ENCODE measurements at places on chromosomes 4 and X.

GRCh38 chr4:47340914-47341313, 122.6 kb downstream of the COMMD8 start:
- no peak for DNase-seq

DNA sequence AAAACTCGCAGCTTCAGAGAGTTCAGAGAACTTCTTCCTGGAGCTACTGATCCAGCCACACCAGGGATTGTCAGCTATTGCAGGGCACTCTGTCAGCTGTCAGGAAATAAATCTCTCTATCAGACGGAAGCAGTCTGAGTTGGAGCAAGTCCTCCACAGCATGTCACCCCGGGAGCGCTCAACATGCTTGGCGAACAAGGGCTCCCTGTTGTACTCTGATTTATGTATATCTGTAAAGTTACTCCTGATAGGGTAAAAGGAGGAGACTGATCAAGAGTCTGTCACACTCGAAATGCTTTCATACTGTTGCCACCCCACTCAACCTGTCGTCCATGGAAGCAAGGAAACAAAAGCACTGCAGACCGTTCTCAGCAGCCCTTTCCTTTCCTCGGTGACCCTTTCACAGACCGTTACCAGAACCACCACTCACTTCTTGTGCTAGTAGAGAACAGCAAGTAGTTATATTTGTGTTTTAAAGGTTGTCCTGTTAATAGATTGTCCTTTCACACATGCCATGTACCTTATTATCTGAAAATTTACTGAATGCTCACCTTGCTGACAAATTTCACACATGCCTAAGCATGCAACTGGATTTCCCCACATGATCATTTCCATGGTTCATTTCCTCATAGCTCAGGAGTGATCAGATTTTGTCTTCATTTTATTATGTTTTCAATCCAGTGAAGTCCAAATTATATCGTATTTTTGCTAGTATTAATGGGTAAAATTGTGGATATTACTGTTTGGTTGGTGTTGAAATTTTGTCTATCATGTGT, 2108.9 kb upstream of the TENM3 start:
- no peak for DNase-seq

GRCh38 chr4:22483551-22483981, 32.3 kb downstream of the ADGRA3 start:
- DNase-seq, result no peak

GRCh38 chr4:109691411-109691920, 11.8 kb downstream of the CASP6 start:
- DNase-seq, result no peak

DNA sequence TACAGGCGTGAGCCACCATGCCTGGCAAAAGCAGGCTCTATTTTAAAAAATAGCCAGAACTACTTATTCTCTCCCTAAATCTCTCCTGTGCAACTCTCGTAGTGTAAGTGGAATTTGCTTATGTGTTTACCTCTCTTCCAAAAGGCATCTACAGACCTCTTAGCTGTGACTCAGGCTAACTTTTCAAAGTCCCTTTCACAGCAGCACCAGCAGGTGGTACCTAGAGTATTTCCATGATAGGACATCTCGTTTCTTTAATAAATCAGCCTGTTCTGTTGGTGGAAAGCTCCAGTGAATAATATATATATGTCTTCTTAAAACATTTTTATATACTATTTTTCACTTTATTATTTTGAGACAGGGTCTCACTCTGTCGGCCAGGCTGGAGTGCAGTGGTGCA, 89.0 kb downstream of the NSUN7 start:
- no peak for DNase-seq

DNA sequence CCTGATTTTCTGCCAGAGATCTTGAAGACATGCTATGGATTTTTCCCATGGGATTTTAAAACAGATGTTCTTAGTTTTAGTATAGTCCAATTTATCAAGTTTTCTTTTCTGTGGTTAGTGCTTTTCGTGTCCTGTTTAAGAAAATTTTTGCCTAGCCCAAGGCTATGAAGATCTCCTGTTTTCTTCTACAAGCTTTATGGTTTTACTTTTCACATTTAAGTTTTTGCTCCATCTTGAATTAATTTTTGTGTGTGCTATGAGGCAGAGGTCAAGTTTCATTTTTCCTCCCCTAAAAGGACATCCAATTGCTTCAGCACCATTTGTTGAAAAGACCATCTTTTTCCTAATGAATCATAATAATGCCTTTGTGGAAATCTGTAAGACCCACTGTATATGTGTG, 65.6 kb downstream of the POLR2B start:
- no peak for DNase-seq

DNA sequence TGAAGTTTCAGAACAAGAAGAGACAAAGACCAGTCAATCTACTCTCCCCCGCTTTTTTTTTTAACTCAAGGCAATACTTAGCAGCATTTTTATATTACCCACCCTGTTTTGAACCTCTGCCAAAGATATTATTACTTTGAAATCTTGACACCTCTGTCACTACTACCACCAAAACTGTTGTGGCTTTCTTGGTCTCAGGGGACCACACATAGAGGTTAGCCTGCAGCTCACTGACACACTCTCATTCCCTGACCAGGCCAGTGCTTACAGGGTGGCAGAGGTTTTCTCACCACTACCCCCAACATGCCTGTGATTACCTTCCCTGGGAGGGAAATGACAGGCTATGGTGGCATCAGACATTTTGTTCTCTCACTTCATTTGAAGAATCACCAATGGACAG, 137.4 kb upstream of the STIM2 start:
- no peak for DNase-seq

- no peak for DNase-seq
These were observed 216.5 kb upstream of the AADAT start for GRCh38 chr4:170306208-170306607.

DNA sequence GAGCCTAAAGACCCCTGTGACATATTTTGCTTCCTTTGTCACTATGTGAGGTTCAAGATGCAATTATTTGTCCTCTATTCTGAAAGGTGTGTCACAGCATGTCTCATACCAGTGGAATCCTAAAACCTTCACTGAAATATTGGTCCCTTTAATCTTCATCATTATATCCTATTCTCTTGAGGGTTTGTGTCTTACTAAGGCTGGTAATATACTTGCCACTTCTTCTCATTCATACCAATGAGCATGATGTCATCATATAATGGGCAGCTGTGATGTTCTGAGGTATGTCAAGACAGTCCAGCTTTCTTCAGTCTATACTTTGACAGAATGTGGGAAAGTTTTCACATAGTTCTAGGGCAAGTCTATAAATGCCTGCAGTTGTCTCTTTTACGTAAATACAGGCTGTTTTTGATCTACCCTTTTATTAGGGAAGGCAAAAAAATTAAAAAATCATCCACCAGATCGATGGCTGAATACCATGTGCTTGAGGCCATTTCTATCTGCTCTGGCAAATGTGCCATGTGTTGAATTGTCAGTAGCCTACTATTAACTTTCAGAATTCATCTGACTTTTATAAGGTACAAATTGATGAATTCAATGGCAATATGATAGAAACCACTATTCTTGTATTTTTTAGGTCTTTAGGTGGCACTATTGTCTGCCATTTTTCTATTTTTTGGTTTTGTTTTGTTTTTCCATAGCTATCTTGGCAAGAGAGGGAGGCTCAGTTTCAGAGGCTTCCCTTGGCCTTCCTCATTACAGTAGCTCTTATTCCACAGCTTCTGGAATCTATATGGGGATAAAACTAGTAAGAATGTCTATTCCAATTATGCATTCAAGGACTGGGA, 209.0 kb downstream of the PPARGC1A start:
- DNase-seq, result no peak

DNA sequence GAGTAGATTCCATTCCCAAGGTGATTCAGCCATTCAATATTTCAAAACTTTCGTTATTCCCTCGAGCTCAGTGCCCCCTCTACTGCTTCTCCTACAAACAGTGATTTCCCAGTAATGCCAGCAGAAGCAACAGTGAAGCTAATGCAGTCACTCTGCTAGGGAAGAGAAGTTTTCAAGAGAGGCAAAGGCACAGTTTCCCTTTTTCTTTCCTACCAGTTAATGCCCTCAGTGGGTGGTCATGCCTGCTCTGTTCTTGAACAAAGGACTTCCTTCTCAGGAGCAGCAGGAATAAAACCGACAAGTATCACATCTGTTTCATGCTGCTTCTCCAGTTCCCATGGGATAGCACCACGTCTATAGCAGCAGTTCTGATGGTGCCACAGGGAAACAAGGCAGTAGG, 317.2 kb downstream of the TENM3 start:
- DNase-seq, result no peak

DNA sequence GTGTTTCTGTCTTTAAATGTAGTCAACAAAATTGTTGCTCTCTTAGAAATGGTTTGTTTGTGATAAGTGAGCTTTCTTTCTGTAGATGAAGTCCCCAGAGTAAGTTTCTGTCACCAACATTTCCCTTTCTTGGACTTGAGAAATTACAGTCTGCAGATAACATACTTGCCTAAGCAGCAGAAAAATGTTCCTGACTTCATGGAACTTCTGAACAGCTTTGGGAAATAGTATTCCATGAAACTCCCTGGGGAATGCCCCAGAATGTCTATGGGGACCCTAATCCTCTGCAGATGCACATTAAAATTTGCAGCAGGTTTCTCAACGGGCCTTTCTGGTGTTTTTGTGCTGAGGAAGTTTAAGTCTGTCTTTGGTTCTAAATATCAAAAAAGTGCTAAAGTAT, 38.6 kb upstream of the NEIL3 start:
- no peak for DNase-seq

DNA sequence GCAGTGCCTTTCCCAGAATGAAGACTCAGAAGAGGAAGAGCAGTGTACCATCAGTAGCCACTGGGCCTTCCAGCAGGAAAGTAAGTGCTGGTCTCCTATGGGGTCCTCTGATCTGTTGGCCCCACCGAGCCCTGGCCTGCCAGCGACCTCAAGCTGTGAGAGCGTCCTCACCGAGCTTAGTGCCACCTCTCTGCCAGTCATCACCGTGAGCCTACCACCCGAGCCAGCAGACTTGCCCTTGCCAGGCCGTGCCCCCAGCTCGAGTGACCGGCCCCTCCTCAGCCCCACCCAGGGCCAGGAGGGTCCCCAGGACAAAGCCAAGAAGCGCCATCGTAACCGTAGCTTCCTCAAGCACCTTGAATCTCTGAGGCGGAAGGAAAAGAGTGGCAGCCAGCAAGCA, 69.7 kb downstream of the STARD8 start:
- no peak for DNase-seq

- no peak for DNase-seq
These were observed 107.2 kb upstream of the KIT start for GRCh38 chr4:54550395-54551171.

GRCh38 chr4:113633467-113633866, 128.1 kb downstream of the CAMK2D start:
- no peak for DNase-seq

- DNase-seq, result no peak
These were observed 54.4 kb upstream of the ACTRT1 start for GRCh38 chrX:128106630-128107029.

- no peak for DNase-seq
These were observed 8.0 kb upstream of the DGAT2L6 start for GRCh38 chrX:70169281-70169680.

GRCh38 chr4:62709618-62710252, 1509.6 kb downstream of the ADGRL3 start:
- no peak for DNase-seq

GRCh38 chr4:55272589-55272988, 73.5 kb upstream of the SRD5A3 start:
- no peak for DNase-seq

DNA sequence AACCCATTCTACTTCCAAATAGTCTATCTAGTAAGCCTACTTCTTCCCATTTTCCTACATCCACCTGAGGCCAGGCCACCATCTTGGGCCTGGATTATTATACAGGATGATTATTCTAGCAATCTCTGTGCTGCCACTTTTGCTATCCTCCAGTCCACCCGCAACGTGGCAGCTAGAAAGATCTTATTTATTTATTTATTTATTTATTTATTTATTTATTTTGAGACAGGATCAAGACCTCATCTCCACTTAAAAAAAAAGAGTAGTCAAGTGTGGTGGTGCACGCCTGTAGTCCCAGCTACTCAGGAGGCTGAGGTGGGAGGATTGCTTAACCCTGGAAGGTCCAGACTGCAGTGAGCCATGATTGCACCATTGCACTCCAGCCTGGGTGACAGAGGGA, 15.2 kb upstream of the BCOR start:
- DNase-seq, result no peak

- no peak for DNase-seq
These were observed 45.4 kb downstream of the MBNL3 start for GRCh38 chrX:132443196-132444135.

- no peak for DNase-seq
These were observed 78.7 kb downstream of the WDFY3 start for GRCh38 chr4:84887824-84888223.

DNA sequence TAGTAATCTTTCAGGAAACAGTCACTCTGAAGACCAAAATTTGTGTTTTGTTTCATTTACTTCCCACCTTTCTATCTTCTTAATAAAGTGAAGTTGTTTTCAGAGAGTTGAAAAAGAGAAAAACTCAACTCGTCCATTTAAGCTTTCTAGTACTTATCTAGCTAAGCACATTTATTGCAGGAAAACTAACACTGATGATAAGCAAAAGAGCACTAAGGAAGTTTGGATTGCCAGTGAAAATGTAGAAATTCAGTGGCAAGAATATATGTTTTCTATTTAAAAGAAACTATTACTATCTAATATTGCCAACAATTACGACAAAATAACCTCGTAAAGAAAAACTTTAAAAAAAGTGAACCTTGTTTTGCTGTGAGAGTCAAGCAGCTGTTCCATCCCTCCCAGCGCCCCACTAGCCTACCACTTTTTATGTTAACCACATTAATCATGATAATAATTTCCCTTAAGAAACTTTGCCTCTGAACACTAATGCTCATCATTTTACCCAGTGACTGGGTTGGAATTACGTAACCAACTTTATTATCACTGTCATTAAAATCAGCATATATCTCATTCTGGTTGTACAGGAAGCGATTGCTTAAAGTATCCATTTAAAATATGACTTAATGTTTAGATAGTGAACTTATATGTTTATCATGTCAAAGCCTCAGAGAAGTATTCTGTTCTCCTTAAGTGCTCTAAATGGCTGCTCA, 24.8 kb downstream of the SPRY1 start:
- DNase-seq, result no peak

GRCh38 chrX:68018248-68019203, 414.8 kb downstream of the OPHN1 start:
- DNase-seq, result no peak

GRCh38 chr4:4627906-4628305, 86.1 kb upstream of the STX18 start:
- DNase-seq, result no peak

GRCh38 chr4:122712782-122713181, 19.7 kb upstream of the BBS12 start:
- DNase-seq, result no peak

GRCh38 chr4:183320211-183321059, at the start of gene CLDN22:
CLDN22 (minus strand) TSS chr4:183320276; CDS start chr4:183320218, 58 bp downstream.
- DNase-seq, result no peak

DNA sequence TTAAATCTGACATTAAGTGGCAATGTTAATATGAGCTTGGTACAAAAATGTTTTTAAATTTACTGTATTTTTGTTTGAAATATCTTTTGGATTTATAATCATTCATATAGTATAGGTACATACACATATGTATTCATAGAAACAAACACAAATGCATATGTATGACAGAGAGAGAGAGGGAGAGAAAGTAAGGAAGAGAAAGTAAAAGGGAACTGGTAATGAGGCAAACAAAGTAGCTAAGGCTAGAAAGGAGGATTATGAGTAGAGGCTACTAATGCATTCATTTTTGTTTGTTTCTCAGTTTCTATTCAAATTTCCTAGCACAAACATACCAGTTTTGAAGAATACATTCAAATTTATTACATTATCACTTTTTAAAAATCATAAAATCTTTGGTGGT, 132.4 kb downstream of the GLRA3 start:
- DNase-seq, result no peak

All from stimulated activated CD4-positive, alpha-beta T cell treated with anti-CD3 and anti-CD28 coated beads, Interleukin-1b, Interleukin-23, amount 100 ng/mL, for 24 hours (primary cell).